ENCODE measurements at places on chromosomes 1 and 21.

- peak; percentile 28 for DNase-seq
Measured at GRCh38 chr1:169484683-169485430, 887 bp downstream of the SLC19A2 start.

DNA sequence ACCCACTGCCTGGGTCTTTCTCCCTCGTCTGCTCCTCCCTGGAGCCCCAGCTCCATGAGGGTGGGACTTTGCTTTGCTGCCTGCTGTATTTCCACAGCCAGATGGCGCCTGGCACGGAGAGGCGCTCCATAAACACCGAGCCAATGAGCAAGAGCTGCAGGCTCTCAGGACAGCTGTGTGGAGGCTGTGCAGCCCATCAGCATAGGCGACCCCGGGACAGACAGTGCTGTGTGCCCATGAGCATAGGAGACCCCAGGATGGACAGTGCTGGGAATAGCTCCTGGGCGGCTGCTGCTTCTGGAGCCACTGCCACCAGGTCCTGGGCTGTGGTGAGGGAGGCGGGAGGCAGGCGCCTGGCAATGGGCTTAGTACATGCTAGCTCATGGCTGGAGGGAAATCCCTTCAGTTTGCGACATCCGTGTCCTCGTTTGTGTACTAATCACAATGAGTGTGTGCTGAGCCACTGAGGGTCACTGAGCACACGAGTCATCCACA is 29.2 kb downstream of the CEP104 start:
- DNase-seq = no peak

GRCh38 chr1:20956272-20956671 is 169.2 kb upstream of the HP1BP3 start:
- no peak for DNase-seq

- no peak for DNase-seq
Measured at GRCh38 chr1:215749414-215749813, 182.3 kb downstream of the KCTD3 start.

DNA sequence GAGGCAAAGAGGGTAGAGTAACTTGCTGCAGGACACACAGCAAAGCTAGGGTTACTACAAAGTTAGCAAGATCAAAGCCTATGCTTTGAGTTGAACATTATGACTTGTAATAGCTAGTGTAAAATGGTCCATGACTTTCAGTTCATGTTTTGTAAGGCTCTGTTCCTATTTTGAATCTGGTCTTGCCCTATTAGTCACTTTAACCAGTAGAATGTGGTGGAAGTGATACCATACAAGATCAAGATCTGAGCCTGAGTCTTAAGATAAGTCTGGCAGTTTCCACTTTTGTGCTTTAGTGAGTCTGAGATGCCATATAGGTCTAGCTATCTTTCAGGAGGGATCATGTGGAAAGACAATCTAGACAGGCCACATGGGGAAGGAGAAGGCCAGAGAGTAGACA is 282.1 kb upstream of the BRINP3 start:
- no peak for DNase-seq

- no peak for DNase-seq
Measured at GRCh38 chr1:30374400-30375070, 348.9 kb downstream of the MATN1 start.

- peak; percentile 56 for DNase-seq
Measured at GRCh38 chr1:70509996-70510876, 99.2 kb downstream of the CTH start.

DNA sequence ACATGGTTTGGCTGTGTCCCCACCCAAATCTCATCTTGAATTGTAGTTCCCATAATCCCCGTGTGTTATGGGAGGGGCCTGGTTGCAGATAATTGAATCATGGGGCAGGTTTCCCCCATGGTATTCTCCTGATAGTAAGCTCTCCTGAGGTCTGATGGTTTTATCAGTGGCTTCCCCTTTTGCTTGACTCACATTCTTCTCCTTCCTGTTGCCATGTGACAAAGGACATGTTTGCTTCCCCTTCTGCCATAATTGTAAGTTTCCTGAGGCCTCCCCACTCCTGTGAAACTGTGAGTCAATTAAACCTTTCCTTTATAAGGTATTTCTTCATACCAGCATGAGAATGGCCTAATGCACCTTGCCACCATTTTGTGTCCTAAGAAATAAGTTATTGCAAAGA is 415.0 kb downstream of the COL11A1 start:
- DNase-seq = no peak

DNA sequence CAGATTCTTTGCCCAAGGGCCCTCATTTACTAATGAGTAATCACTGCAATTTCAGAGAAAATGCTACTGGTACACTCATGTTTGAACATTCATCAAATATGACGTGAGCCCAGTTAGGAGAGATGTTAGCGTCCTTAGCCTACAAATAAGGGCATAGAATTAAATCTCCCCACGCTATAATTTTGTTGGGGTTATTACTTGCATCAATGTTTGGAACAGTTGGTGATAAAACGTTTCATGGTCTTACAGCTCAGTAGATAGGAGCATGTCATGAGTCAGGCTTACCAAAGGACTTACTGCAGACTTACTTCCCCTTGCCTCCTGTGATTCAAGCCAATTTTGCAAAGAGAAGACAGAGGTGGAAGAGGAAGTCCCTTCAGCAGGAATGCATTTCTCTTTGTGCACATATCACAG is 304.0 kb downstream of the KIF26B start:
- DNase-seq = no peak

GRCh38 chr1:216958569-216958968 is 235.3 kb upstream of the ESRRG start:
- DNase-seq = no peak

- no peak for DNase-seq
Measured at GRCh38 chr1:43349594-43350306, 9.0 kb upstream of the CDC20 start.

- DNase-seq = peak; percentile 17
Measured at GRCh38 chr1:32014199-32014947, 705 bp downstream of the KHDRBS1 start.

GRCh38 chr1:157984469-157984868 is 9.0 kb upstream of the KIRREL1 start:
- DNase-seq = no peak

DNA sequence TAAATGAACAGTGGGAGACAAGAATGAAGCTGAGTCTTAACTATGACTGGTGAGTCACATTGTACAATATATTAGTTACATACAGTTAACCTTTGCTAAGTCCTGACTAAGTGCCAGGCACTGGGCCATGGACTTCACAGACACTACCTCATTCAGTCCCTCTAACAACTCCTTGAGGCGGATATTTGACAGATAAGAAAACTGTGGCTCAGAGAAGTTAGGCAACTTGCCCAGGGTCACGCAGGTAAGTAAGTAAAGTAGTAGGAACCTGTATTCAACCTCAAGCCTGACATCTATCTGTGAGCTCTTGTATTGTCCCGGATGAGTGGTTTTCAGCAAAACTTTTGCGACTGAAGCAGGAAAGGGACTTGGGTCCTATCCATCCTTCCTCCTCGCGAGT is 62.1 kb downstream of the GNG12 start:
- no peak for DNase-seq

Measured in CD8-positive, alpha-beta T cell (primary cell).